Activated CD4-positive, CD25-positive, alpha-beta regulatory T cell treated with anti-CD3 and anti-CD28 coated beads, Interleukin-2, amount 50 U/mL, for 16 hours (primary cell): ENCODE measurements at places on chromosomes 16 and 17.

- no peak for DNase-seq
Observed at GRCh38 chr17:78132084-78132676, 1.6 kb downstream of the TMC8 start.

DNA sequence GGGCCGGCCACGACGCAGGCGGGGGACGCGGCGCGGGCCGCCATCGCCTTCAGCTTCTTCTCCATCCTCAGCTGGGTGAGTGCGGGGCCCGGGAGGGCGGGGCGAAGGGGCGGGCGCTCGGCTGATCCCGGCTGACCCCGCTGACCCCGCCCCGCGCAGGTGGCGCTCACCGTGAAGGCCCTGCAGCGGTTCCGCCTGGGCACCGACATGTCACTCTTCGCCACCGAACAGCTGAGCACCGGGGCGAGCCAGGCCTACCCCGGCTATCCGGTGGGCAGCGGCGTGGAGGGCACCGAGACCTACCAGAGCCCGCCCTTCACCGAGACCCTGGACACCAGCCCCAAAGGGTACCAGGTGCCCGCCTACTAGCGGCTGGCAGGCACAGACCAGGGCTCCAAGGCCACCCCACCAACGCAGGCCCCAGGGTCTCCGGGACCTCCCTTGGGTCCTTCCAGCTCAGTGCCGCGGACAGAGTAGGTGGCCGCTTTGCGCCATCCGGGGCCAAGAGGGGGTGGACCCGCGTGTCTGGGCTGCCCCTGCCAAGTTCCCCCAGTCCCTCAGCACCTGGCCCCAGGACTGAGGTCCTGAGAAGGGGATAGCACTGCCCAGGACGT lies 3.0 kb downstream of the SYNGR3 start:
- DNase-seq = no peak

- no peak for DNase-seq
Observed at GRCh38 chr16:90035902-90036301, 16.6 kb upstream of the DBNDD1 start.

DNA sequence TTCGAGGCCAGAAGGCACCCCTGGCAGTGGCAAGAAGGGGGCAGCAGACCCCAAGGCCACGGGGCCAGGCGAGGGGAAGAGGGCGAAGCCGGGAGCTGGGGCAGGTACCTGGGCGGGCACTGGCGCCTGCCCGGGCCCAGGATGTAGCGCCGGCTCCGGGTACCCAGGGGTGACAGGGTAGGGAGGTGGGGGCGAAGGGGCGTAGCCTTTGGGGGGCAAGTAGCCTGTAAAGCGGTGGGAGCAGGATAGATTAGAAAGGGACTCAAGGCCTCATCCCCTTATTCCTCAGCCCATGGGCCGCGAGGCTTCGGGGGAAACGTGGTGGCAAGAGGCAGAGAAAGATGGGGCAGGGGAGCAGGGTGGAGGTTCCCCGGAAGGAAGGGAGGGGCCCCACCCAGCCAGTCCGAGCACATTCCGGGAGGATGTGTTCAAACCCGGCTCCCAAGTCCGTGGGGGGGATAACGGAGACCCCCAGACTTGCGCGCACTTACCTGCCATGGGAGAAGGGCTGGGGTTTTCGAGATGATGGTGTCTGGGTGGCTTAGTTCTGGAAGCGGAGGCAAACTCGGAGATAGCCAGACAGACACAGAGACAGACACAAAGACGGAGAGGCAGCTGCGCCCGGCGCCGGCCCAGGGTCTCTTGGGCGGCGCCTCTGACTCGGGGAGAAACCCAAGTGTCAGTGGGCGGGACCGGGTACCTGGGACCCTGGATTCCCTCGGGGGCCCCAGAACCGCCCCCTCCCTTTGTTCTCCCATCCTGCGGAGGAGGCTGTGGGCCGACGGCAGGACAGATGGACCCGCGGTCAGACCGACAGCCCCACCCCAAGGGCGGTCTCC lies 493 bp downstream of the PLSCR3 start:
- no peak for DNase-seq

GRCh38 chr16:74617206-74617788 lies 10.4 kb upstream of the GLG1 start:
- DNase-seq = no peak

DNA sequence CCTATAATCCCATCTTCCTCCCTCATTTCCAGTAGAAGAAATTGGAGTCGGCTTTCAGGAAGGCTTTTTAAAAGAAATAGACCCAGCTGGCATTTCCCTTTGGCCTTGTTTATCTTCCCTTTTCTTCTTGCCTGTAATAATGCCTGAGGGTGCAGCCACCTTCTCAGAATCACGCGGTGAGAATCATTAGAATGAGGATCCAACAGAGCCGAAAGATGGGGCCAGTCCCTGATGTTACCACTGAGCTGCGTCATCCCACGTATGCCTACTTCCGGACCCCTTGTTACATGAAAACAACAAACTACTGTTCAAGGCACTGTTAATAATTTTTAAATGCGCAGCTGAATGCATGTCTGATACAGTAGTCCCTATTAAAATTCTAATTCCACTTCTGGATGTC lies 24.1 kb downstream of the SDR42E1 start:
- no peak for DNase-seq

- no peak for DNase-seq
Observed at GRCh38 chr16:4152267-4152666, 36.0 kb upstream of the ADCY9 start.

DNA sequence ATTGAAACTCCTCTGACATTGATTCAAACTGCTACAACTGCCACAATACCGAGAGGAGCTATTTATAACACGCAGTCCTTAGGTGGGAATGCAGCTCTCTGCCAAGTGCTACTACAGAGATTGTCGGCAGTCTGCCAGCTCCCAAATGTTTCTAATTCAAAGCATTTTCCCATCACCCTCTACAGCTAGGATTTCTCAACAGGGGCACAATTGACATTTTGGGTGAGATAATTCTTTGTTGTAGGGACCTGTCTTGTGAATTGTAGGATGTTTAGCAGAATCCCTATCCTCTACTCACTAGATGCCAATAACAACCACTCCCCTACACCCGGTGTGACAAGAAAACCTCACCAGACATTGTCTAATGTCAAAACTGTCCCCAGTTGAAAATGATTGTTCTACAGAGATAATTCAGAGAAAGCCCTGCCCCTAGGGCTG lies 7.8 kb upstream of the N4BP1 start:
- DNase-seq = no peak

- DNase-seq = no peak
Observed at GRCh38 chr17:77534137-77534536, 393.4 kb downstream of the SEC14L1 start.

- DNase-seq = no peak
Observed at GRCh38 chr17:73901661-73902415, 257.6 kb upstream of the SDK2 start.

DNA sequence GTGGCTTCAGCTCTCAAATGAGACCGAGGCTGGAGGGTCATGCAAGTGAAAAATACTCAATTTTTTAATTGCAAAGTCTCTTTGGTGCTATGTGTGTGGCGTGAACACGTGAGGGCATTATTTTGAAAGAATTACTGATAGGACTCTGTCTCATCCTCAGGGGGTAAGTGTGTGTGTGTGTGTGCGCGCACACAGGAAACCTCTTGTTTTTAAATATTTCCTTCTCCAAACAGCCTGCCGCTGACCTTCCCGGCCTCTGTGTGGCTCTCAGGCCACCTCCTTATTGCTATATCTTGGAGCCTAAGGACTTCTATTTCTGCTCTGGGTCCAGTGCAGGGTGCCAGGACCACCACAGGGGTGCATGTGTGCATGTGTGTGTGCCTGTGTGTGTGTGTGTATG lies 99.7 kb downstream of the CMIP start:
- DNase-seq = no peak

DNA sequence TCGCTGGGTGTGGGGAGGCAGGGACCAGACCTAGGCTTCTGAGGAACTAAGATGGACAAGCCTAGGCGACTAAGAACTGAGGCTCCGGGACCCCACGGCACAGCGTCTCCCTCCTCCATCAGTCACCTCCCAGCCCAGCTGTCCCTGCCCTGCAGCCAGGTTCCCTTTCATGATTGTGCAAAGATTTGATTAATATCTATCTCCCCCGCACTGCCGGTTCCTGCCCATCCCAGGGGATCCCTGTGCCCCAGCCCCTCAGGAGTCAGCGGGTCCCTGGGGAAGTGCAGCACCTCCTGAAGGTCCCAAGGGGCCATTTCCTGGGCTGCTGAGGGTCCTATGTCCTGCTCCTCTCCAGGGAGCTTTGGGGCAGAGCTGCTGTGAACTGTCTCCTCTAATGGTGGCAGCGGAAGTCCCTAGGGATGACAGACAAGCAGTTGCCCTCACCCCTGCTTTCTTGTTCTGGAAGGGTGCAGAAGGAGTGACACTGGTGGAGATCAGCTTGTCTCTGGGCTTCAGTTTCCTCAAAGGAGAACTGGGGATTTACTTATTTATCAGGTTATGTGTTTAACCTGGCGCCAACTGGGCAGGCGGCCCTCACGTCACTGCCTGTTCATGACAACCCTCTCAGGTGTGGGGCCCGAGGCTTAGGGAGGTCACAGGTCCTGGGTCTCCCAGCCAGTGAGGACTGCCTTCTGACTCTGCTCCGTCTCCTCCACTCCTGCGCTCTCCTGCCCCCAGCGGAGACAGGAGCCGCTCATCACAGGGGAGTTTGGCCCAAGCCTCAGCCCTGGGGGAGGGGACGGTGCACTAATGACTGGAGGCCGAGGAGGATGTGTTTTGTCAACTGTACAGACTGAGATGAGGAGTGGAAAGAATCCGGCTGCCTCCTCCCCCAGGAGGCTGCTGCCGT lies 1.9 kb upstream of the C16orf74 start:
- no peak for DNase-seq

- no peak for DNase-seq
Observed at GRCh38 chr16:86625821-86626220, 47.5 kb downstream of the FOXL1 start.

GRCh38 chr17:12917399-12917798 lies 100.4 kb downstream of the ELAC2 start:
- DNase-seq = no peak

DNA sequence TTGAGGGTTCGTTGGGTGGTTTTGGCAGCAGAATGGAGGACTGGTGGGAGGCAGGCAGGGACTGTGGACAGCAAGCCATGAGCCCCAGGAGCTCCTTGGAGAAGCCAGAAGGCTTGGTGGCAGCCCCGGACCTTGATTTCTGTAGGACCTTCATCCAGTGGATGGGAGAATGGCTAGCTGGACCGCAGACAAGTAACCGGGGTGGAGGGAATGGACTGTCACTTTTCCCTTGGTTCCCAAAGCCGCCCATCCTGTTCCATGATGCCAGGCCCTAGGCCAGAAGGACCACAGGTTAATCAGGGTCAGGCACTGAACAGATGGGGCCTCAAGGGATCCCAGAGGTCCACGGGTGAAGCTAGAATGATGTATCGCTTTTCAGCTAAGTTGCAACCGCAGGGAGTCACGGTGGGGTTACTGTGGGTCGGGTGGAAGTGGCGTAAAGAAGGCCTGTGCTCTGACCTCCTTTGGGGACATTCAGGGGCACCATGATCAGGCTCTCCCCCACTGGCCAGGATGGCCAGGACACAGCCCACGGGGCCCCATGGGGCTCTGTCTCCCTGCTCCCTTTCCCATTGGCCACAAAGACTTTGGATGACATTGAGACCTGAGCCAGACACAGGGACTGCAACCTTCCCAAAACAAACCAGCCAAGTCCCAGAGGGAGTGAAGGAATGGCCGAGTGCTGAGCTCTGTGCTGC lies 66.9 kb upstream of the MRTFB start:
- no peak for DNase-seq

GRCh38 chr16:138049-138417 lies 440 bp downstream of the NPRL3 start:
- DNase-seq = peak; percentile 8
